Uterus (tissue), 4 donors: ENCODE measurements at places on chromosomes 5 and 9. TPM values are rescaled to one million over a fixed set of nuclear protein-coding genes. Genes with fewer than 3 reads are reported as not detected.

- no peaks in the 10 kb centered on the region for H3K4me1 ChIP-seq
- H3K27ac ChIP-seq, result no peak overlapping the region
- H3K4me3 ChIP-seq, result peak overlapping the region; percentile 17
- no peaks in the 10 kb centered on the region for H3K27me3 ChIP-seq
- no peaks in the 10 kb centered on the region for H3K36me3 ChIP-seq
Measured at GRCh38 chr9:93827545-93828330, 127.4 kb downstream of the BARX1 start.

- no peak for DNase-seq
- no peaks in the 10 kb centered on the region for H3K36me3 ChIP-seq
Measured at GRCh38 chr5:95959888-95960666, 1.6 kb downstream of the ELL2 start.

GRCh38 chr9:84413301-84413700 lies 72.7 kb upstream of the SLC28A3 start:
- H3K27me3 ChIP-seq, result no peaks in the 10 kb centered on the region
- H3K4me1 ChIP-seq, result no peaks in the 10 kb centered on the region
- DNase-seq, result no peak
- H3K4me3 ChIP-seq, result no peak overlapping the region

DNA sequence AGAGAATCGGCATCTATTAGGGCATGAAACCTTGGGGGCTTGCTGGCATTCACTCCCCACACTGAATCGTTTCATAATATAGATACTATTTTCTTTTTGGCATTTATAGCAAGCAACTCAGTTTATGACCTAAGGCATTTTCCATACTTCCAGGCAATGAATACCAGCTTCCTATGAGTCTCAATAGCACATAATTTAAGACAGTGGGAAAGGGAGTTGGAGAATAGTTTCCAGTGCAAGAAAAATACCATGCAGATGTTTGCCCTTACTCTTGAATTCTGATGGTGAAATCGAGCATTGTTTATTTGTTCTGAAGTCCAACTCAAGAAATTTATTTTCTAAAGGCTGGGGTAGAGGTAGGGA lies 175.8 kb upstream of the KLF9 start:
- no peaks in the 10 kb centered on the region for H3K27me3 ChIP-seq
- H3K4me1 ChIP-seq, result peaks cover 33% of the 10 kb centered on the region
- no peak overlapping the region for H3K4me3 ChIP-seq
- no peaks in the 10 kb centered on the region for H3K36me3 ChIP-seq
- DNase-seq, result no peak
- peak overlapping the region; percentile 96 for H3K27ac ChIP-seq

NXNL2 gene
- total RNA-seq, result 6.9 TPM

NUTM2F gene
- not detected for total RNA-seq
